ENCODE measurements at places on chromosomes 2 and 18.

GRCh38 chr2:29763371-29763770 lies 158.0 kb downstream of the ALK start:
- no peak for ATAC-seq

GRCh38 chr18:63070767-63071502 lies 248.6 kb downstream of the BCL2 start:
- ATAC-seq = no peak

DNA sequence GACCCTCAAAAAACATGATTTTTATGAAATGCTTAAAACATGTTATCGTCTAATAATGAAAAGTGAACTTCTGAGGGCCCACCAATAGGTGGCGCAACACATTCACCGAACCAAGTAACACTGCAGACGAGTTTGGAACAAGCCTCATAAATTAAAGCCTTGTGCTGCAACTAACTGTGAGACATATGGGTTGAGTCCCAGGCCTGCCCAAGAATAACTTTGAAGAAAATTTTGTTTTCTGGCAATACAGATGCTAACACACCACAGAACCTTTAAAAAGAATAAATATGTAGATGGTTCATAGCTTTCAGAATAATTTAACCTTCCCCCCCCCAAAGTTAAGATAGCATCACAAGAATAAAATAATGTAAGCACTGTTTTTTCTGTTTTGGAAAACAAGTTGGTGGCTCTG lies 285.9 kb downstream of the RNF144A start:
- peak; percentile 78 for ATAC-seq

DNA sequence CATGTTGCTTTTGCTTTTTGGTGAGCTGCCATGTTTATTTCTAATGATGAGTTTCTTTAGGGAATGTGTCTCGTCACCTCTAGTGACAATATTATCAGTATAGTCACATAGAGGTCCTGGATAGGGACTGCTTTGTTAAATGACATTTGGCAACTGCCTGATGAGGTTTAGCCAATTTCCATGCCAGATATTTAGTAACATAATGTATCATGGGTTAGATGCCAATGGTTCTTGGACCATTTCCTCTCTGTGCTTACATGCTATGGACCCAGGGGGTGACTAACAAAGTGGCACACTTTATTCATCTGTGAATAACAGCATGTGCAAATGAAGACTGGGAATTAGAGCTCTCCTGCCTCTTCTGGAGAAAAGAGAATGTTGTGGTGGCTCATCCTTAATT lies 56.2 kb upstream of the RAB27B start:
- ATAC-seq = no peak

GRCh38 chr2:112996635-112997034 lies 8.6 kb upstream of the IL36A start:
- ATAC-seq = no peak

GRCh38 chr2:46787364-46787763 lies 128.2 kb downstream of the MCFD2 start:
- ATAC-seq = no peak

DNA sequence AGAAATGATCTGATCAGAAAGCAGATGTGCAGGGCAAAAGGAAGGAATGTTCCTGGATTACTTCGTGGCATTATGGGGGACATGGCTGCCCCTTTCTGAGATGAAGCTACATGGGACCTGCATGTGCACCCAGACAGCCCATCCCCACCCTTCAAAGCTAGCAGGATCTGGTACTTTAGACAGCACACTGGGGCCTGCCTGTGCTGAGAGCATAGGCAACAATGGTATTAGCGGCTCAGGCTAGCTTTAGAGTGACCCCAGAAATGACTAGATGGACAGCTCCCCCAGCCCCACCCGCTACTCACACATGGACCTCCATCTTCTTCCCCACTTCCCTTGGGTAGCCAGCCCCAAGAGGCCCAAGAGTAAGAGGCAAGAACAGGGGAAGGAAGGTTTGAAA lies 61.5 kb upstream of the NFE2L2 start:
- no peak for ATAC-seq

- no peak for ATAC-seq
Observed at GRCh38 chr2:127909019-127909418, 23.3 kb upstream of the AMMECR1L start.

DNA sequence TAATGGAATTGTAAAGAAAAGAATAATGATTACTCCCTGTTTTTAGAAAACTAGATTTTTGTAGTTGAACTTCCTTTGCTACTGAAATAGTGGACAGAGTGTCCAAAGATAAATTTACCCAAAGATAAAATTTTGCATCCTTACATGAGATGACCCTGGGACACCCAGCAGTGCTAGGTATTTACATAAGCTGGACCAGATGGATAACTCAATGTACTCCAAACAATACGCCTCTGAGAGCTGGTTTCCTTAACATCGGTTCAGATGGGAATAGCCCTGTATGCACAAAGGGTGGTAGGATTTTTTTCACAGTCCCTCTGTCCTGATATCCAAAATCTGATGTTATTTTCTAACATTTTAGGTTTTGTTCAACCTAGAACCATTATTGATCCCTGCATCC lies 432.1 kb upstream of the ID2 start:
- no peak for ATAC-seq

GRCh38 chr2:182698671-182699070 lies 17.4 kb upstream of the DNAJC10 start:
- peak; percentile 44 for ATAC-seq
